Activated T-helper 1 cell treated with anti-CD3 and anti-CD28 coated beads, Interleukin-12 subunit alpha, Interleukin-12 subunit beta, Interleukin-2, Interleukin-4 antibody, amounts not matched to agents 30 ng/mL and 10 ng/mL and 1 ng/mL, durations not matched to agents 14 hours and 24 hours and 36 hours (primary cell): ENCODE measurements at places on chromosomes 11 and 22. TPM values are rescaled to one million over a fixed set of nuclear protein-coding genes. Genes with fewer than 3 reads are reported as not detected.

GLYATL2 gene
- not detected in 2 replicates for total RNA-seq

ARHGEF17 gene
- total RNA-seq = 0.05 TPM in 1 of 2 replicates, not detected in the other

TRPM5 gene
- total RNA-seq = not detected in 2 replicates

CCDC34 gene
- total RNA-seq = 10.4 and 10.6 TPM in 2 replicates

SMC1B gene
- 0.44 and 0.83 TPM in 2 replicates for total RNA-seq

CCDC87 gene
- 0.29 and 0.37 TPM in 2 replicates for total RNA-seq

NRIP3 gene
- 4.4 and 4.8 TPM in 2 replicates for total RNA-seq

OVOL1 gene
- total RNA-seq = 0.10 and 0.36 TPM in 2 replicates

RCOR2 gene
- total RNA-seq = 0.21 and 0.34 TPM in 2 replicates

ANKK1 gene
- total RNA-seq = not detected in 2 replicates

C11orf97 gene
- not detected in 2 replicates for total RNA-seq
